ENCODE measurements at places on chromosomes 1 and 21.

- DNase-seq, result no peak
Observed at GRCh38 chr1:105686026-105686425, 1370.4 kb upstream of the PRMT6 start.

GRCh38 chr1:206890125-206891060 lies 6.8 kb upstream of the IL24 start:
- no peak for DNase-seq

DNA sequence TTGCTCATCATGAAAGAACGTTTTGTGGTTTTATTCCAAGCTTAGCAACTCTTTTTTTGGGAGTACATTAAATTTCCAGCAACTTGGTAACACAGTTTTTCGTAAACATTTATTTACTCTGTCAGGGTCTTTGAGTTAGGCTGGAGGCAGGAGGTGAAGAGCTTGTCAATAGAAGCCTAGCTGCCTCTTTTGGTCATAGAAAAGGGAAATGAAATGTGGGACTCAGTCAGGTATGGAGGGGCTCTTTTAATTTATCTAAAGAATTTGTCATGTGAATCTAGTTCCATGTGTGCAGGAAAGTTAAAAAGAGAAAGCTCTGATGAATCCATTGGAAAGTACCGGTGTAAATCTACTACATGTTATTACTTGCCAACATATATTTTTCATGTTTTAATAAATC lies 45.9 kb upstream of the PRMT6 start:
- no peak for DNase-seq

- DNase-seq, result no peak
Observed at GRCh38 chr1:210582205-210582970, 253.7 kb downstream of the HHAT start.

GRCh38 chr1:225435487-225435886 lies 7.6 kb upstream of the LBR start:
- no peak for DNase-seq

DNA sequence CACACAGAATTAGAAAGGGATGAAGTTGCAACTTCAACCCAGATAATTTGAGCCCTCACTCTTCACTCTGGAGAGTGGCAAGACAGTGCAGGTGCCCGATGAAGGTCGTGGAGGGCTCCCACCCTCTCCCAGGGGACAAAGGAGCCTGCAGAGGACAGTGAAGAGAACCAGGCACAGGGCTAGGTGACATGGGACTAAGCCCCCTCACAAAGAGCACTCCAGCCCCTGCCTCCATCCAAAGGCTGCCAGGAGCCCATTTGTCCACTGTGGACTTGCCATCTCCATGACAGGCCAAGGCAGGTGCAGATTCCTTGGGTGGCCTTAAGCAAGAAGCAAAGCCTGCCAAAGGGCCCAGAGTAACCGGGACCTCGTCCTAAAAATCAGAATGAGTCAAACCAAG lies 15.1 kb downstream of the ERRFI1 start:
- DNase-seq, result no peak

DNA sequence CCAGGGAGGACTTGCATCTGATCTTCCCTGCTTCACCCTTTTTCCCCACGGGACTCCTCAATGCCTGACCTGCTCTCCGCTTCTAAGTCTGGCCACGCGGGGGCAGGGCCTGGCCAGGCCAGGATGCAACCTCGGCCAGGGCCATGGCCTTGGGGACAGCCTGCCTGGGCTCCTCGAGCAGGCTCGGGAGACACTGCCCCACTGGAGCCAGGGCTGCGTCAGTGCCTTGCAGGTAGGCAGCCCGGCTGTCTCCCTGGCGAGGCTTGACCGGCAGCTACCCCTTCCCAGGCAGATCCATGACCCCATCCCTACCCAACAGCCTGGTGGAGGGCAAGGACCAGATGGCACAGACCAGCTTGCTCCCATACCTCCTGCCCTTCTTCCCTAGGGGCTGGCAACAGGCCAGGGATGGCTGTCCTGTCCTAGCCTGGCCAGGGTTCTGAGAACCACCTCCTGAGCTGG lies 2.7 kb upstream of the PRDM16 start:
- no peak for DNase-seq

DNA sequence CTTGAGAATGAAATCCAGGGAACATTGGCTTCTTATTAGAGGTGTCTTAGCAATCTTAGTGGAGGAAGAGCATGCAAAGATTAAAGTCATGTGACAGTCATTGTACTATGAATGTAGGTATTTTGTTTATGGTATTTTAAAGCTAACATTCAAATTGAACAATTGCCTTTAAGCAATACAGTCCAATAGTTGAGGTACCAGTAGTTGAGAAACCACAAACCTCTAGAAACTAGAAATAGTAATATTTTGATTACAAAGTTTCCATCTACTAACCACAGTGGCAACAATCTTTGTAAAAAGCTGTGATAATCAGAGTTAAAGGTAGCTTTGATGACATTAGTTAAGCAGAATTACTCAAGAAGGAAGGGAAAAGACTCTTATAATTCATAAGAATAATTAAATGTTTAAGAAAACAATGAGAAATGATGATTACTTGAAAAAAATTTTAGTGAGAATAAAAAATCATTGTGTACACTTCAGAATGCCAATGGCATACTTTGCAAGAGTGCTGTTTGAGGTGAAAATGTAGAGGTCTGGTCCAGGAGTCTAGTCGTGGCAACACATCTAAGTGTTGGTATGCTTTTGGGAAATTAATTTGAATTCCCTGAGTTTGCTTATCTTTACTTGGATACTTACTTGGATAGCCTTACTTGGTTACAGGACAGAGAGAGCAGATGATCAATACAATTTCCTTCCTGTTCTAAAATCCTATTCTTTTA lies 104.9 kb upstream of the PTGFR start:
- no peak for DNase-seq

DNA sequence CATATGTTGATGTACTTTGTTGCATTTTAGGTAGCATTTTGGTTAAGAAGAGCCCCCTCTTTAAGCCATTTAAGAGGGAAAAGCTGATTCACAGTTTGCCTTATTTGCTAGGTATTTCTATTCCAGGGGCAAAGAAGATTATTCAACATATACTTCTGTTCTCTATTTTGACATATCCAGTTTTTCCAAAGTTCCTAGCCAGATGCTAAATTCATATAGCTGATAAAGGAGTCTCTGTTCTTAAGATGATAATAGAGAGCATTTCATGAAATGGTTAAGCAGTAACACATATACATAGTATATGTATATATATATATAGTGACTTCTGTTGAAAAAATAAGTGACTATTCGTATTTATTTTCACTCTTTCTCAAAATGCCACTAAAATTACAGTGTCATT lies 15.5 kb upstream of the CD55 start:
- no peak for DNase-seq

DNA sequence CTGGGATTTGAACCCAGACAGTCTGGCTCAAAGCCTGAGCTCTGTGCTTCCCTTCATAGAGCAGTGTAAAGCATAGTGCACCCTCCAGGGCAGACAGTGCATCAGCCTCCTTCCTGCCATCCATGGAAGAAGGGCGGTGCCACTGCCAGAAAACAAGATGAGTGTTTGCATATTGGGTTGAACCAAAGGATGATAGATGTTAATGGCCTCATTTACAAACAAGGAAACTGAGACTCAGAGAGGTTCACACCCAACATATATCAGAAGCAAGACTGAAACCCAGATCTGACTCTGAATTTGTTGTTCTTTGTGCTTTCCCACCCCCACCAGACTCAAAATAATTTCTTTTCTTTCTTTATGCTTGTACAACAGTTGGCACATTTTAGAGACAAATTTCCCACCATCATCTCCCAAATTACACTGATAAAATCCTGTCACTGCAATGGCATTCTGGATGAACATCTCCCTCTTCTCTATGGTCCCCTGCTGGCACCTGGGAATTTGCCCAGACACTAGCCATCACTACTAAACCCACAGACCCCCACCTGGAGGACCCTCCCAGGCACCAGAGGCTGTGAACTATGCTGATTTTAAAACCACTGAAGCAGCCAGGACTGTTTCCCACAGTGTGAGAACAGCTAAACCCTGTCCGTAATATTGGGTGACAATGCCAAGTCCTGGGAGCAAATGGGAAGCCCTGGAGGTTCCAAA lies 45.4 kb upstream of the MPZL1 start:
- no peak for DNase-seq

DNA sequence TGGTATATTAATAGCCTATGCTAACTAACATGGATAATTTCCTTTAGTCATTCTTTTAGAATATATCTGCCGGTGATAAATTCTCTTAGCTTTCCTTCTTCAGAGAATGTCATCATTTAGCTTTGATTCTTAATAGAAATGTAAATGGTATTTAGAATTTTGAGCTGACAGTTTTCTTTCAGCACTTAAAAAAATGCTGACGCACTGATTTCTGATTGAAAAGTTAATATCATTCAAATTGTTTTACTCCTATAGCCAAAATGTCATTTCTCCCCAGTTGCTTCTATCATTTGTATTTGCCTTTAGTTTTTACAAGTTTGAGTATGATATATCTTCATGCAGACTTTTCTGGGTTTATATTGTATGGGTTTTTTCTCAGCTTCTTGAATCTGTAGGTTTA lies 668.0 kb downstream of the LTN1 start:
- no peak for DNase-seq

- no peak for DNase-seq
Observed at GRCh38 chr1:248924696-248925532, 18.9 kb downstream of the PGBD2 start.

Data from C1 segment of cervical spinal cord (tissue), 14 donors.